ENCODE measurements at places on chromosomes 2 and 18.

GRCh38 chr2:119712571-119712970 lies 33.6 kb downstream of the TMEM177 start:
- DNase-seq = no peak

GRCh38 chr18:31217038-31217849 lies 54.6 kb upstream of the DSC1 start:
- no peak for DNase-seq

DNA sequence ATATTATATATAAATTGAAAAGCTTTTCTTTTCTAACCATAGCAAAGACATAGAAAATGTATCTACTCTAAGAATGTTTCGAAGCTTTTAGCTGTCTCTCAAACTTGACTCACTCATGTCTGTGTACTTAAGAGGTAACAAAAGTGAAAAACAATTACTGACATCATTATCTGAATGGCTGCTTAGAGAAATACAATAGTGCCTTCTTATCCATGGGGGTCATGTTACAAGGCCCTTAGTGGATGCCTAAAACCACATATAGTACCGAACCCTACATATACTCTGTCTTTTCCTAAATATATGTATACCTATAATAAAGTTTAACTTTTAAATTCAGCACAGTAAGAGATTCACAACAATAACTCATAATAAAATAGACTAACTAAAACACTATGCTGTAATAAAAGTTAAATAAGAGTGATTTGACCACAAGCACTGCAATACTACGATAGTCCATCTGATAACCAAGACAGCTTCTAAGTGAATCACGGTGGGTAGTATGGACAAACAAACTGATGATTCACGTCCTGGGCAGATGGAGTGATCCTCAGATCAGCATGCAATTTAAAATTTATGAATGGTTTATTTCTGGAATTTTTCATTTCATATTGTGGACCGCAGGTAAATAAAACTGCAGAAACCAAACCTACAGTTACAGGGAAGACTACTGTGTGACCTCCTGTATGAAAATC lies 246.2 kb downstream of the XIRP2 start:
- DNase-seq = no peak

DNA sequence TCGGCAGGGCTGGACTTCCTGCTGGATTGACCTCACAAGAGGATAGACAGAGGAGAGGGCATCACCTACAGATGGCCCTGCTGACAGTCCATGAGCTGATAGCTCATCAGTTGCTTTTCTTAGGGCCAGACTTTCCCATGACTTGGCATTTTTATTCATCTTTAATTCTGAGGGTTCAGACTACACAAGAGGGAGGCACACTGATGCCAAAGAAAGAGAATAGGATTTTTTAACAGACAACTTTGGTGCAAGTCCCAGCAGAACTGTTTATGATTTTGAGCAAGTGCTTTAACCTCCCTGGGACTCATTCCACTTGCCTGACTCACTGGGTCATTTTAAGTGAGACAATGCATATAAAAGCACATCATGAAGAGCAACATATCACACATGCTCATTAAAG lies 299.2 kb downstream of the INSIG2 start:
- DNase-seq = no peak
